Head of caudate nucleus (tissue), 42 donors: ENCODE measurements at places on chromosomes 4 and X.

GRCh38 chr4:184845367-184846021 is 19.7 kb upstream of the ACSL1 start:
- DNase-seq, result no peak

DNA sequence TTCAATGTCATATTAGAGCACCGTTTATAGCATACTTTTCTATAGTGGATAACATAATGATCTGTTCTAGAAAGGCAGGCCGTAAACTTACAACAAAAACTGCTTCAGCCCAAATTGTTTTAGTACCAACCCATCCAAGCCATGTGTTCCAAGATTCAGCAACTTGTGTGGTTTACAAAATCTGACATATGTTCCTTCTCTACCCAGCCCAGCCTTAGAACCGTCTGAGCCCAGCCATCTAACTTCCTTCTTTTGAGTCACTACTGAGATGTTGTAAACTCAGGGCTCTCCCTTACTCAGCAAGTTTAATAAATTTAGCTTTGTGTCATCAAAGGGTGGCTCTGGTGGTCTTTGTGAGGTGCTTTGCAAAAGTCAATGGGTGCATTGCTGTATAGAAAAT is 32.4 kb upstream of the REPS2 start:
- no peak for DNase-seq

DNA sequence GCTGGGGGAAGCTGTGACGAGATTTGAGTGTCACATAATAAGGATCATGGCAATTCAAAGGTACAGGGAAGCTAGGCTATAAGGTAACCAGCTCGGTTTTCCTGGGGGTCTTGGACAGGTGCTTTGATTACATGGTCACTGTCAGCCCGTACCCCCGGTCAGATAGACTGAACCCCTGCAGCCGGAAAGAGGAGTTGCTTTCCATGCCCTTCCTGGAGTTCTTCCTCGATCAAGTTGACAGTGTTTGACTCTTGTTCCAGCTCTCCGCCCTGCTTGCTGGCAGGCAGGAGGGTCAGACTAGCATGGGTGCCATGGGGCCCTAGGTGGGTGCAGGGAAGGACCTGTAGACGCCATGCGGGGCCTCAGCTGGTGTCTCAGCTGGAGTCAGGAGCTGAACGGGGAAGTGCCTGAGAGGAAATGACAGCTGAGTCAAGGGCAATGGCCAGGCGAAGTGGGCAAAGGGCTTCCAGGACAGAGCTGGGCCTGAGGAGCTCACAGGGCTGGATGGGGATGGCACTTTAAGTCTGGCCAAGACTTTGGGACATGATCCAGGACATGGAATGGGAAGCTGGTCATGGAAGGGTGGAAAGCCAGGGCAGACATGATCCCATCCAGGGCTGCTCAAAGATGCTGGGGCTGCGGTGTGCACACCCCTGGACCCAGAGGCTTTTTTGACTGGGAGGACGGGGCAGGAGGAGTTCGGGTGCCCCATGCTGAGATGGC is 1.6 kb downstream of the TMEM187 start:
- no peak for DNase-seq

GRCh38 chr4:95092766-95093165 is 335.0 kb downstream of the BMPR1B start:
- DNase-seq, result no peak
